ENCODE measurements at places on chromosomes 5 and 9.

- no peak for DNase-seq
Measured at GRCh38 chr9:132020272-132020671, 59.4 kb downstream of the MED27 start.

DNA sequence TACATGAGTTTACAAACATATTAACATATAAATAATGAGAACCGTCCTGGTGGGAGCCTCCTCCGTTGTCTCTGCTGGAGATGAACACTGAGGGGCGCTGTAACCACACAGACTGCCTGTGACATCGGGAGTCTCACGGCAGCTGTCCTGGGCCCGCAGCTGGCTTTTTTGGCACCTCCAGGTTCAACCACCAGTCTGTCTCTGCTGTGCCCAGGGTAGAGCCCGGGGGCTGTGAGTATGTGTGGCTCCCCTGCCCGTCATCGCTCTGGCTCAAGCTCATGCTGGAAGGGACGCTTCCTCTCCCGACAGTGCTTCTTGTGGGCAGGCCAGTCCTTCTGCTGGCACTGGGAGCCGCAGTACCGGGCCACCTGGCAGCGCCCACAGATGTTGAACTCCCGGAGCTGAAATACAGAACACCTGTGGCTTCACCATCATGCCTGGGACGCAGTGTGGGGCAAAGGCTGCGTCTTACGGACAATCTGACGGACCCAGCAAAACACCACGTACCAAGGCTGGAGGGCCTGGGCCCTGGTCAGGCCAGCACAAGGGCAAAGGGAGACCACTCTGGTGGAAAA is 3.6 kb upstream of the DPH7 start:
- no peak for DNase-seq

GRCh38 chr5:32777222-32777621 is 66.1 kb downstream of the NPR3 start:
- DNase-seq: no peak

DNA sequence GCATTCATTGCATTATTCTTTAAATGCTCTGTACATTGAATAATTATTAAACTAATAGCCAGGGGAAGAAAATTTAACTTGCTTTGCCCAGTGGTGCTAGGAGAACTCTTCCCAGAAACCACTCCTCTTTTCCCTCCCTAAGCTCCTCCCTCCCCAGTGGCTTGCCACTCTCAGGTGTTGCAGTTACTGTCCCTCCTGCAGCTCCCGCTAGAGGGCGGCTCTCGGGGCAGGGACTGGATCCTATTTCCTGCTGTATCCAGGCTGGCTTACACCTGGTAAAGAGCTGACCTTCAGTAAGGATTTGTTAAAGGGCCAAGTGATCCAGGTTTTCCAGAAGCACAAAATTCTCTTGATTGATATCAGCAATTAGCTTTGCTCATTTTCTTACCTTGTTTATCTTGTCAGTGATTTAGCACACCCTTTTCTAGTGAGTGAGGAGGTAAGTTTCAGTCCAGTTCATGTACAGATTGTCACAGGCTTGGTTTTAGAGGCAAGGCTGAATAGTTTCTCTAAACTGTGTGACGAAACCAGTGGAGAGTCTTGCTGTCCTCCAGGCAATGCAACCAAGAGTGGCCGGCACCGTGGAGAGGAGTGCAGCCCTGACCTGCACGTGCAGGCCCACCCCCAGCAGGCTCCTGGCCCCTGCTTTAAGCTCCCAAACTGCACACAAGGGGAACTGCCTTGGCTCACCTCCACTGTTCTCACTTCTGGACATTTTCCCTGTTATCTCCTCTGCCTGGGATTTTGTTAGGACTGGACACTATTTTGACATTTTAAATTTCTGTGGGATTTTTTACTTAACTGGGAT is 423.8 kb downstream of the SPOCK1 start:
- DNase-seq: no peak

GRCh38 chr9:25716220-25716872 is 38.1 kb upstream of the TUSC1 start:
- no peak for DNase-seq

- no peak for DNase-seq
Measured at GRCh38 chr5:50606179-50606578, 60.3 kb upstream of the PARP8 start.

DNA sequence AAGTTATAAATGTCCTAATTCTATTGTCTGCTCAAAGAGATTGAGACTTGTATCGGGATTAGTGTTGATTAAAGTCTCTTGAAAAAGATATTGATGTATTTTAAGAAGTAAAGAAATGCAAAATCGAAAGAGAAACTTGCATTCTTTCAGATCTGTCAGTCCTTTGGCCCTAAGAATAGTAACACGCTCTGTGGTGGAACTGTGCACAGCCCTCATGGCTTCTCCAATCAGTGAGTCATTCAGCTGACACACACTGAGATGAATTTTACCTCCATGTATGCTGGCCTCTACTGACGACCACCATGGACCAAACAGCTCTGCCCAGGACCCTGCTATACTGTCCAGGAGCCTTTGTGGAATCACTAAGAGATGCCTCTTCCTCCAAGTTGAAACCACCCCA is 232.4 kb downstream of the ESM1 start:
- no peak for DNase-seq

DNA sequence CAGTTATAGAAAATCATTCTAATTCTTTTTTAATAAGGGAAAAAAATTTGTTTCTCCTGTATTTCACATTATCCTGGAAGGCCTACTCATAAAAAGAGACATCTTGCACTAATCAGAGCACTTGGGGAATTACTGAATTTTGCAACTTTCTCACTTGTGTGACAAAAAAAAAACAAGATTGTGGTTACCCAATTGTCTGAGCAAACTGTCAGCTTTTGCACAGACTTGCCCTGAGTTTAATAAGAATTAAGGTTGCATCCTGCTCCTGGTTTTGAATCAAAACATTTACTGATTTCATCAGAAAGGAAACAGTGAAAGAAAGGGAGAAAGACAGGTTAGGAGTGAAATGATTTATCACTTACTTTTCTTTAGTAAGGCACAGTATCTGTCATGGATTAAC is 10.6 kb upstream of the SH3RF2 start:
- DNase-seq: no peak

DNA sequence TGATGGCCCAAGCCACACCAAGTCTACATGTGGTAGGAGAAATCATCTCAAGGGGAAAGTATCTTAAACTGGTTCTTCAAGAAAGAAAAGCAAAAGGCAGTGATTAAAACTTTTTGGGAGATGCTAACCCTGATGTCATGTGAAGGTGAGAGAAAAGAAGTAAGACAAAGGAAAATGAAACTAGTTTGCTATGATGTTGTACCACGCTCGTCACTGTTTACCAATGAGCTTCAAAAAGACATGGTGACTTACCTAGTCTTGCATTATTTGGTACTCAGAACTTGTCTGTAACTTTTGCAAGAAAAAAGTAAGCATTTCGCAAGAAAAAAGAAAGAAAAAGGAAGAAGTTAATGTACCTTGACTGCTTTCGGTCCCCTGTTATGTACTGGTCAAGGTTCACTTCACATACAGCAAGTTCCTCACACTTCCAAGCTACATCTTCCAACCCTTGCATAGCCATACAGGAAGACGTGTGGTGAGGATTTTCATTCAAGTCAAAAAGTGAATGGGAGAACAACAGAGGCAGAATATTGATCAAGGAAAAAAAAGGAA is 739.3 kb downstream of the NR2F1-AS1 start:
- no peak for DNase-seq

DNA sequence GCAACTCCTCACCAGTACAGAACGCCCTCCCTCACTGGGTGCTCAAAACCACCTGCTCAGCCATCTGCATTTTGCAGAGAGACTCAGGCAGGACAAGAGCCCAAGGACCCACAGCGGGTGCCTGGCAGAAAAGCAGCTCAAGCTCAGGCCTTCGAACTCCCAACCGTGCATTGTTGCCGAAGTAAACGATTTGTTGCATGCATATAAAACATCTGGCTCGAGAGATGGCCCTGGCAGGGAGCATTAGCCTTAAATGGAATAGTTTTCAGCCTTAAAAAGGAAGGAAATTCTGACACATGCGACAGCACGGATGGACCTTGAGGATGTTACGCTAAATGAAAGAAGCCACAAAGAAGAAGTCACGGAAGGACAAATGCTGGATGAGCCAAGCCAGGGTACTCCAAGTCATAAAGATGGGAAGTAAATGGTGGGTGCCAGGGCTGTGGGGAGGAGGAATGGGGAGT is 160.4 kb upstream of the PHYKPL start:
- no peak for DNase-seq

GRCh38 chr5:83846624-83847350 is 126.1 kb upstream of the HAPLN1 start:
- no peak for DNase-seq

- no peak for DNase-seq
Measured at GRCh38 chr5:126263591-126264184, 159.5 kb upstream of the GRAMD2B start.

- DNase-seq: no peak
Measured at GRCh38 chr5:41843456-41844370, 26.5 kb downstream of the OXCT1 start.

GRCh38 chr5:125011947-125012346 is 265.5 kb upstream of the ZNF608 start:
- DNase-seq: no peak

DNA sequence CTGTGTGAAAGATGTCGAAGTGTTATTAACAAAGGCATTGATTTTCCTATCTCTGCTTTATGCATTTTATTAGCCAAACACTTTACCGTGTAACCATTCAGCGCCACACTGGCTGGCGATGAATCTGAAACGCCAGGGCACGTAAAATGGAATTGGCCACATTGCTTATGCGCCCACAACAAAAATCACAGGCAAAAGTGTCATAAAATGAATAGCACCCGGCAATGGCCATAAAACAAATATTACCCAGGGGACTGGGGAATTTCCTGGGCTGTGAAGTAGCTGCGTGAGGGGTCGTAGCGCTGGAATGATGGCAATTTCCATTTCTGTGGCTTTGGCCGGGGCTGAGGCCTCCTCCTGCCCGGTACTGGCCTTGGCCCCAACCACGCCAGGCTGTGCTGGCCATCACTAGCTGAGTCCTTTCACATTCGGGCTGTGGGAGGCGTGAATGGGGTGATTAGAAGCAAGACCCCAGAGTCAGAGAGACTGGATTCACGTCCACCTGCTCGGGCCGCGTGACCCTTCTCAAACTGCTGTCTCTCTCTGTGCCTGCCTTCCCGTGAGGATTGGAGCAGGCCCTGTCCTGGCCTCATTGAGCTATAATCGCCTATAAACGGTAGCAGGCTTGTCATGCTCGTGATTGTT is 254.5 kb downstream of the PBX3 start:
- no peak for DNase-seq

DNA sequence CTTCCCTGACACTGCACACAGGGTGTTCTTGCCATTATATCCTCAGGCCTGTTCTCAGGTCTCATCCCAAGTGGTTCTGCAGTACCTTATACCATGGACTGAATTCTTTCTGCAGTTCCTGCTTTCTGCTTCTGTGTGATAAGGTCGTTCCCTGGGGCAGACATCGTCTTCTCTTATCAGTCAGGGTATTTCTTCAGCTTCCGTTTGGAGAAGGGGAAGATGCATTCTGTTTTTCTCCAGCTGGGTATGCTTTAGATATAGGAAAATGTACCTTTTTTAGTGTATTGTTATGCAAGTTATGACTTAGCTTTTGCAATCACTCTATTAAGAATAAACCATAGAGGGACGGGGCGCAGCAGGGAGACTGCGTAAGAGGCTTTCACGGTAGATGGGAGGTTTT is 31.1 kb downstream of the RALGPS1 start:
- no peak for DNase-seq

- DNase-seq: peak; percentile 85
Measured at GRCh38 chr9:131642496-131643083, 97.3 kb downstream of the PRRT1B start.

- DNase-seq: no peak
Measured at GRCh38 chr9:120820095-120820494, 22.6 kb downstream of the PSMD5 start.

- no peak for DNase-seq
Measured at GRCh38 chr9:75431375-75431774, 343.1 kb downstream of the OSTF1 start.

GRCh38 chr5:135718151-135718550 is 116.3 kb upstream of the SLC25A48 start:
- no peak for DNase-seq

DNA sequence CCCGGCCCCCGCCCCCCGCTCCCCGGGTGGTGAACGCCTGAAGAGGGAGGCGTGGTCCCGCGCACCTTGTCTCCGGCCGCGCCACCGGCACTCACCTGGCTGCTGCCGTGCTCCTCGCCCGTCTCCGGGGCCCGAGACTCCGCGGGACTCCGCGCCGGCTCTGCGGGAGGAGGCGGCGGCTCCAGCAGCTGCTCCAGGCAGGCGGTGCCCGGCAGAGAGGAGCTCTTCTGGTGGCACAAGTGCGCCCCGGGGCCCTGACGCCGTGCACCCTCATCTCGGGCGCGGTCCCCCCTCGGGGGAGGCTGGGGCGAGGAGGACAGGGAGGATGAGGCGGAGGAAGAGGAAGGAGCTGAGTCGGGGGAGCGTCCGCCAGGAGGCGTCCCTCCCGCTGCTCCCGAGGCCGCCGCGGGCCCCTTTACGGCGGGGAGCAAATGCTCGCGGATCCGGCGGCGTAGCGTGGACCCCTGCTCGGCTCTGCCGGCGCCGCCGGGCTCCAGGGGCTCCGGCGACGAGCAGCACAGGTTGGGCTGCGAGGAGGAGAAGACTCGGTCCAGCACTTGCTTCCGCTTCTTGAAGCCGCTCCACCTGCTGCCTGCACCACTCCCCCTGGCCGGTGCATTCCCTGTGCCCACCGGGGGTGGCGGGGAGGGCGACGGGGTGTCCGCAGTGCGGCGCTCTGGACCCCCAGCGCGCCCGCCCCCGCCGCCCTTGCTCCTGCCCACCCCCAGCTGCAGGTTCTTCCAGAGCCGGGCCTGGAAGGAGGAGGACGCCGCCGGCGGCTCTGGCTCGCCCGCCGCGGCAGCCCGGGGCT is 928 bp downstream of the MCTP1 start:
- DNase-seq: peak; percentile 8

DNA sequence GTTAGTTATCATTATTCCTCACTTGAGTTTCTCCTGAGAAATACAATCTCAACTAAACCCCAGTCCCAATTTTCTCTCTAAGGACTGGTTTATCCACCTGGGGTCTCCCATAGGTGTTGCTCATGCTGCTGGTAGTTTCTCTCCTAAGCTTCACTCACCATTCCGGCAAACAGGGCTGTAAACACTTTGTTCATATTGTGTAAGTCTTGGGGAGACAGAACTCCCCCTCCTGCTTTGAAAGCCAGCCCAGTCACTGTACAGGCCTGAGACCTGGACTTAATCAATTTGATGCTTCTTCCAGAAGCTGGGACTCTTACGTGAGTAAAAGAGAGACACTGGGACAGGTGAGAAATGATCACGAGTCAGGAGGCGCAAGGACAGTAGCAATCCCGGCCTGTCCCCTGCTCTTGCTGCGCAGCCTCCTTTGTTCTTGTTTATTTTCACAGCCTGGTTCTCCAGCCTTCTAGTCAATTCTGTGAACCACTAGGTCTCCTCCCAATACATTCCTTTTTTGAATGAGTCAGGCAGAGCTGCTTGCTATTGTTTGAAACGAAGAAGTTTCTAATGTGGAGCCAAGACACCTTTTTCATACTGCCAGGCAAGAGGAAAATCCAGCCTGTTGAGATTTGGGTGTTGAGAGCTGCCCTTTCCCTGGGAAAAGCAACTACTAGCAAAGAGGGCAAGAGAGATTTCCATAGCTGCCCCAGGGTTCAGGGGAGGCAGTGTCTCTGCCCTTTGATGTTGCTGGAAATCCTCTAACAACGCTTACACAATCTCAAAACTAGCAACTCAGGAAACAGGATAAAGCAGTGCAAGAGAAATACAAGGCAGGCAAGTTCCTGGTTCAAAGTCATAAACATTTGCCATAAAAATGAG is 9.2 kb upstream of the SHROOM1 start:
- no peak for DNase-seq

- no peak for DNase-seq
Measured at GRCh38 chr5:59483971-59484472, 409.5 kb downstream of the PDE4D start.

Measured in T-helper 1 cell (primary cell).